Activated CD4-positive, alpha-beta T cell treated with anti-CD3 and anti-CD28 coated beads for 36 hours (primary cell): ENCODE measurements at places on chromosomes 1 and 21. TPM values are rescaled to one million over a fixed set of nuclear protein-coding genes. Genes with fewer than 3 reads are reported as not detected.

Gene FCN3
- total RNA-seq, result not detected

Gene PDXK
- 96.9 TPM for total RNA-seq

Gene RGSL1
- total RNA-seq, result not detected

GRCh38 chr1:22056936-22057335 is 4.4 kb downstream of the CDC42 start:
- no peaks in the 10 kb centered on the region for H3K27me3 ChIP-seq
- no peak overlapping the region for H3K4me3 ChIP-seq
- no peak for DNase-seq

- H3K27ac ChIP-seq, result no peak overlapping the region
- no peak for DNase-seq
- H3K36me3 ChIP-seq, result no peaks in the 10 kb centered on the region
- peaks cover 2% of the 10 kb centered on the region for H3K27me3 ChIP-seq
Measured at GRCh38 chr1:217149791-217150190, 426.6 kb upstream of the ESRRG start.

GRCh38 chr1:201346337-201346939 is 31.0 kb downstream of the TNNT2 start:
- H3K27me3 ChIP-seq, result peaks cover 21% of the 10 kb centered on the region
- no peak overlapping the region for H3K27ac ChIP-seq
- peak; percentile 22 for DNase-seq
- H3K4me3 ChIP-seq, result no peak overlapping the region
- no peaks in the 10 kb centered on the region for H3K36me3 ChIP-seq

DNA sequence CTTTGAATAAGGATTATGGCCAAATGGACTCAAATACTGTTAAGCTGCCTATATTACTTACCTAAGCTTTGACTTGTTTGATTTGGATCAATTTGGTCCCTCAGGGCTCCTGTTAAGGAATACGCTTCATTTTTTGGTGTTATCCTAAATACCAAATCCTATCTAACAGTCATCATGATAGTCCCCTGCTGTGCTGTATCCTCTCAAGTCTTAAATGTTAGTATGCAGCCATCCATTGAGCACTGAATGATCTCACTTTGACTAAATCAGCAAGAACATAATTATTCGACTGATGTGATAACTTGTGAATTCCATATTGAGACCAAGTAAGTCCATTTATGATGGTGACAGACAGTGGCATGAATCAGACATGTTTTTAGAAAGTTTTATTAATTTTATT is 53.1 kb upstream of the ATF3 start:
- H3K4me1 ChIP-seq, result peaks cover 19% of the 10 kb centered on the region
- DNase-seq, result no peak
- H3K36me3 ChIP-seq, result peaks cover 5% of the 10 kb centered on the region
- H3K4me3 ChIP-seq, result no peak overlapping the region
- H3K27ac ChIP-seq, result no peak overlapping the region

GRCh38 chr1:32100359-32100758 is 7.5 kb upstream of the KPNA6 start:
- H3K27me3 ChIP-seq, result no peaks in the 10 kb centered on the region
- H3K36me3 ChIP-seq, result peaks cover 15% of the 10 kb centered on the region
- DNase-seq, result no peak
- H3K4me3 ChIP-seq, result no peak overlapping the region

- H3K4me1 ChIP-seq, result no peaks in the 10 kb centered on the region
- H3K36me3 ChIP-seq, result no peaks in the 10 kb centered on the region
- no peak overlapping the region for H3K4me3 ChIP-seq
- DNase-seq, result no peak
- H3K27ac ChIP-seq, result no peak overlapping the region
- peaks cover 4% of the 10 kb centered on the region for H3K27me3 ChIP-seq
Measured at GRCh38 chr1:210598135-210598652, 269.5 kb downstream of the HHAT start.

DNA sequence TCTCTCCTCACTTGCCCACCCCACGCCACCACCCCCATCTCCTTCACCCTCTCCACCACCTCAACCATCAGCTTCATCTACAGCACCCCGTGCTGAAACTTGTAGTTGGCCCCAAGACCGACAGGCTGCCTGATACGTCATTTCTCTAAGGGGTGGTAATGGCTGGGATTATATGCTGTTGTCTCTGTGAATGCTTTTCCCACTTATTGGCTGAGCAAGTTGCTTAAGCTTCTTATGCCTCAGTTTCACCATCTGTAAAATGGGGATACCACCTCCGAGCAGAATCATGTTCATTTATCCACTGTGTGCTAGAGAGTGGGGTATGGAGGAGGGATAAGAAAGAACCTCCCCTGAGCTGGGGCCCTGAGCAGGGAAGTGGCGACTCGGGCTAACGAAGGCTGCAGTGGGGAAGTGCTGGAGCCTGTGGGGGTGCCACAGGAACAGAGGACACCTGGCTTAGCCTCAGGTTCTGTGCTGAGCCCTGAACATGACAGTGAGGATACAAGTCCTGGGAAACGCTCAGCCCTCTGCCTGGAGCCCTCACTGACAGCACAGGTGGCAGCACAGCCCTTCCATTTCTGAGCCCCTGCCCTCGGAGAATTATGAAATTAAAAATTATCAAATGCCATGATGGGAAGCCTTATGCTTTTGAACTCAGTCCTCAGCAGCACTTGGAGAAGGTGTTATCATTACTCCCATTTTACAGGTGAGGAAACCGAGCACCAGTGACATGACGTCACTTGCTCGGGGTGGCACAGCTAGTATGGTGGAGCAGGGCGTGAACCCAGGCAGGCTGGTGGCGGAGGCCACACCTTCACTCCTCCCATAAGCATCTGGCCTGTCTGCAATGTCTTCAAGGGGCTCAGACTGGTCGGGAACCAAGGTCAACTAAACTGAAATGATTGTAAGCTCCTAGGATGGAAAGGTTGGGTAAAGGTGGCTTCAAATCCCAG is 2.8 kb downstream of the MATN1 start:
- peak overlapping the region; percentile 31 for H3K27ac ChIP-seq
- peak overlapping the region; percentile 84 for H3K4me3 ChIP-seq
- no peak for DNase-seq
- H3K4me1 ChIP-seq, result peaks cover 23% of the 10 kb centered on the region
- no peaks in the 10 kb centered on the region for H3K27me3 ChIP-seq
